ENCODE measurements at places on chromosomes 12 and 14.
A peak's percentile ranks its signal among the peaks of the same experiment; 100 is the strongest.

GRCh38 chr12:24198936-24199671 is 249.6 kb upstream of the SOX5 start:
- no peak for DNase-seq

DNA sequence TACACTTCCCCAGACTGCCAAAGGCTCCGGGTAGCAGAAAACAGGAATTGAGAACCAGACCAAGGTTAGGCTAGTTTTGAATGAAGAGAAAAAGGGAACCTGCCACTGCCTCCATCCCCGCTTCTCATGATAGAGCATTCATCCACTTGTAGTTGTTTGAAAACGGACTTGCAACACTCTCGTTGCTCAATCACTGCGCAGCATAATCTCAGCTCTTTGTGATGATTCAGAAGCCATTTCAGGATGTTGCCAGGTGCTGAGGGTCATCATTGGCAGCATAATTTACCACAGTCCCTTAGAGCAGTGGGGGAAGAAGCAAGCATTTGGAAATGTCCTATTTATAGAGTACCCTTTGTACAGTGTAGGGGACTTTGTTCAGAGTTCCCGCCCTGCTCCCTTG is 25.6 kb downstream of the KCNK13 start:
- no peak for DNase-seq

DNA sequence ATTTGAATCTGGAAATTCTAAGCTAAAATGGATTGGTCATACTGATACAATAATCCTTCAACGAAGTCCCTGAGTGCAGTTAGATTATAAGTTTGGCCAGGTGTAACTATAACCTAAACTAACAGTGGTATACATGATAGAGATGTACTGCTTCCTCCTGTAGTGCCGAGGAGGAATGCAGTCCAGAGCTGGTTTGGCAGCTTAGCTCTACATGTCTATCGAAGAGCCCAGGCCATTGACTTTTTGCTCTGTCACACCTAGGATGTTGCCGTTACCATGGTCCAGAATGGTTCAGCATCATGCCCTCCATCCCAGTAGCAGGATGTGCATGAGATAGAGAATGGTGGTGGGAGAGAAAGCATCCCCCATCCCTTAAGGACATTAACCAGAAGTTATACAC is 318.1 kb downstream of the ZFP36L1 start:
- no peak for DNase-seq

DNA sequence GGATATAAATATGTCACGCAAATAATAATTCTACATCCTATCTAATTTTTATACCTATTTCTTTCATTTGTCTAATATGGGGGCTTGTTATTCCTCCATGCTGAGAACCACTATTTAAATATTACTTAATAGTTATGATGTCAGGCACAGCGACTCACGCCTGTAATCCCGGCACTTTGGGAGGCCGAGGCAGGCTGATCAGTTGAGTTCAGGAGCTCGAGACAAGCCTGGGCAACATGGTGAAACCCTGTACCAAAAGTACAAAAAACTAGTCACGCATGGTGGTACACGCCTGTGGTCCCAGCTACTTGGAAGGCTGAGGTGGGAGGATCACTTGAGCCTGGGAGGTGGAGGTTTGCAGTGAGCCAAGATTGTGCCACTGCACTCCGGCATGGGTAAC is 45.2 kb downstream of the GXYLT1 start:
- DNase-seq = no peak

DNA sequence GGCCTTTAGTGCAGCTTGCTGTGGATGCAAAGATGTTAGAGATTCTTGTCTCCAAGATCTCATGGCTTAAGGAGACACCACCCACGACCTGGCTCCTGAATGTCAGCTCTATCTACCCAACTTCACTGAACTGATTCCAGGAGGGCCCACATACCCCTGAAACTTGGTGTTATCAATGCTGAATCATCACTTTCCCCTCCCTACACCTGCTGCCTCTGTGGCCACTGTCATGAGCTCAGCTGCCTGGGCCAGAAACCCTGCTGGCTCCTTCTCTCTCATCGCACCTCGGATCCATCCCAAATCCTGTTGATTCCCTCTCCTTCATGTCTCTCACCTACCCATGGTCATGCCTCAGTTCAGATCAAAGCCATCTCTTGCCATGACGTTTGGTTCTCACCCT is 15.1 kb upstream of the LHX5 start:
- DNase-seq = no peak

- no peak for DNase-seq
Measured at GRCh38 chr14:44785096-44785495, 176.7 kb downstream of the KLHL28 start.

DNA sequence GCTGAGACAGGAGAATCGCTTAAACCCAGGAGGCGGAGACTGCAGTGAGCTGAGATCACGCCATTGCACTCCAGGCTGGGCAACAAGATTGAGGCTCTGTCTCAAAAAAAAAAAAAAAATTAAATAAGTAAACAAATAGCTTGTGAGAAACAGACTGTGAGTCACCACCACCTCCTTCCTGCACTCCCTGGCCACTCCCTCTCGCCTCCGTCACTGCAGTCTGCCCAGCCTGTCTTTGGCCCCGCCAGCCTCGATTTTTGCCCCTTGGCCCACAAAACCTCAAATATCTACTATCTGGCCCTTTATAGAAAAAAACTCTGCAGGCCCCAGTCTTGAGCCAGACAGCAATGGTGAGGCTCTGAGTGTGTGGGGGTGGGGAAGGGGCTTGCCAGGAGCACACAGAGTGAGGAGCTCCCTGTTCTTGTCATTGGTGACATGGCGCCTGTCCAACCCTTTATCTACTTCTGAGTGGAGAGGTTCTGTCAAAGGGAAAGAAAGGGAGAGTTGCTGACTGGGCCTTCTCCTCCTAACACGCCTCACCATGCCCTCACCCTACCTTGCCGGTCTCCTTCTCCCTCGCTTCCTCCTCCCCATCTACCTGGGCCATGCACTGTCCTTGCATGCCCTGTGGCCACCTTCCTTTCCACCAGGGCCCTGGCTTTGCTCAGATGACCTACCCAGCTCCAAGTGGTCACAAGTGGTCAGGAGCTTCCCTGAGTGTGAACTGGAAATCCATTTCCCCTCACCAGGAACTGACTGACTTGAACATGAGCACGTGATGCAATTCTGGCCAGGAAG is 22.1 kb downstream of the LGMN start:
- DNase-seq = peak; percentile 43

DNA sequence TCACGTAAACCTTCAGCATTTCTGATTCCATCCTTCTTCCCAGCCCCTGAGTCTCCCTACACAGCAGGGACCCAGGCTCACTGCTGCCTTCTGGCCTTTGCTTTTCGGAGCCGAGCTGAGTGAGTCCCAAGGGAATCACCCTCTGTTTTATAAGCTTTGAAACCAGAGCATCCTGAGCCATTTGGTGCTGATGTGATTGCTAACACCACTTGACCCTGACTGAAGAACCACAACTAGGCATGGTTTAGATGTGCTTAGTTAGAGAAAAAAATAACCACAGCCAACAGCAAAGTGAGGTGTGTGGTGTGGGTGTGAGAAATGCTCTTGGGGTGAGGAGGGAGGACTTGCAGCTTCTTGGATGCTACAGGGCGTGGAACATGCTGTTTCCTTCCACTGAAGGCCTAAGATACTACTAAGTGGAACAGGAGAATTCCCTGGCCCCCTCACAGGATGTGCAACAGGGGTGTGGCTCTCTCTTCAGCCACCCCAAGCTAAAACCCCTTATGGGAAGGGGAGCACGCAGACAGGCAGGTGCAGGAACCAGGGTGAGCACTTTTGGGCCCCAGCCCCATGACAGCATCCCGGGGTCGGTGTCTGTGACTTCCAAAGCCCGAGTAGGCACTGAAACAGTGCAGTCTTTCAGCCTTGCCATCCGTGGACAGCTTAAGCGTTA is at the start of gene TC2N:
TC2N (minus strand) TSS at position 221 of the 673 bp plus-strand sequence. CDS start 53,767 bp downstream, outside the sequence.
- peak; percentile 63 for DNase-seq

DNA sequence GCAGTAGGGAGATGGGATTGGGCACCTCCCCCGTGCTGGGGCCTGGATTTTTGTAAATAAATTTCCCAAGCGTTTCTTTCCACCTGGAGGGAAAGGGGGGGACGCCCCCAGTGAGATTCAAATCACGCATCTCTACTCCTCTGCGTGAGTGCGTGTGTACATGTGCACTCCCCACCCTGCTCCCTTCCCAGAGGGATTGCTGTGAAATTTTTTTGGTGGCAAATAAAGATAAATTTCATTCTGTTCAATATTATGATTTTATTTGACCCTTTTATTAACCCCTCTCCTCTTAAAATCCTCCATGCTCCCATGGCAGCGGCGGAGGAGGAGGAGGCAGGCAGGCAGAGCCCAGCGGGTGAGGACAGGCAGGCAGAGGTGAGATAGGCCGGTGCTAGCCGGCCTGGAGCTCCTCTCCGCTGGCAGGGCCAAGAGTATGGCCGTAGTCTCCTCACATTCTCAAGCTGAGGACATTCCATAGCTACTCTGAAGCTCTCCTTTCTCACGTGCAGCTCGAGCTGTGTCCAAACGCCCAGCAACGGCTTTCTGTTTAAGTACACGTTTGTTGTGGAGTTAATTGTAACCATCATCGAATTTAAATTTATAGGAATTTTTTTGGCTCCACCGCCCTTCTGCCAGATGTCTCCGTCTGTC is 1.5 kb upstream of the HOTAIR start:
- no peak for DNase-seq

- no peak for DNase-seq
Measured at GRCh38 chr12:112419297-112420133, 768 bp downstream of the PTPN11 start.
